Stimulated activated CD4-positive, alpha-beta T cell treated with anti-CD3 and anti-CD28 coated beads, Interleukin-1b, Interleukin-23, amount 100 ng/mL, for 1 hour (primary cell): ENCODE measurements at places on chromosomes 7 and 10.

DNA sequence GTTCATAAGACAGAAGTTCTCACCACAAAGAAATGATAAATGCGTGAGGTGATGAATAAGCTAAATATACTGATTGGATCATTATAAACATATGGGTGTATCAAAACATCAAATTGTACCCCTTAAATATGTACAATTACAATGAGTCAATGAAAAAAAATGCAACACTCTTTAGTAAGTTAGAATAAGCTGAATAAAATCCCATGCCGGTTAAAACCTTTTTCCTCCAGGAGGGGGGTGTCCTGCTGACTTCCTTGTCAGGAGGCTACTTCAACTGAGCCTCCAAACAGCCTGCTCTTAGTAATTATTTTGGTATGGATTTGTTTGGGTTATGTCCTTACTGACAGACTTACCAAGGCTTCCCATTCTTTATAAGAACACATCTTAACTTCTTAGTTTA, 649.1 kb downstream of the INHBA start:
- DNase-seq, result no peak

- DNase-seq, result no peak
Observed at GRCh38 chr7:34341326-34341725, 316.7 kb upstream of the NPSR1 start.

DNA sequence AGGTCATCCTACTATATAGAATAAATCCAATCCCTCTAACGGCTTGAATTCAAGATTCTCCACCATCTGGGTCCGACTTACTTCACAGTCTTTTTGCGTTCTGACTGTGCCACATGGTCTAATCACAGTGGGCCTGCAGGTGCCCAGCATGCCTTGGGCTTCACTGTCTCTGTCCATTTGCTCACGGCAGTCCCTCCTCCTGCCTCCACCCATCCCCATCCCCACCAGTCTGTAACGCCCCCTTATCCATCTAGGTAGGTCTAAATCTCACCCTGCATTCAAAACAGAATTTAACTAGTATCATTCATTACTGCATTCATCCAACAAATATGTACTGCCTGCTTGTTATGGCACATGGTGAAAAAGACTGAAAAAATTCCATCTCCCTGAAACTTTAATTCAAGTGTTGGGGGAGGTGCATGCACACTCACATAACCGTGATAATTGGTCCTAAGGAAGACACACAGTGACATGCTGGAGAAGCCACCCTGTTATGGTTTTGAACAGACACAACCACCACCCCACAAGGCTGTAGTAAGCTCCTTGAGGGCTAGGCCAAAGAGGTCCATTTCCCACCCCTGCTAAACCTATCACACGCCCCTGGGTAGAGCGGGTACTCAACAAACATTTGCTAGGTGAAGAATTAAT, 24.2 kb downstream of the SORBS1 start:
- no peak for DNase-seq

GRCh38 chr10:80453056-80453841, 861 bp upstream of the TSPAN14 start:
- DNase-seq, result no peak

- no peak for DNase-seq
Observed at GRCh38 chr7:1287752-1288201, 55.1 kb downstream of the UNCX start.

GRCh38 chr10:79336276-79336675, 11.0 kb upstream of the PPIF start:
- DNase-seq, result no peak

DNA sequence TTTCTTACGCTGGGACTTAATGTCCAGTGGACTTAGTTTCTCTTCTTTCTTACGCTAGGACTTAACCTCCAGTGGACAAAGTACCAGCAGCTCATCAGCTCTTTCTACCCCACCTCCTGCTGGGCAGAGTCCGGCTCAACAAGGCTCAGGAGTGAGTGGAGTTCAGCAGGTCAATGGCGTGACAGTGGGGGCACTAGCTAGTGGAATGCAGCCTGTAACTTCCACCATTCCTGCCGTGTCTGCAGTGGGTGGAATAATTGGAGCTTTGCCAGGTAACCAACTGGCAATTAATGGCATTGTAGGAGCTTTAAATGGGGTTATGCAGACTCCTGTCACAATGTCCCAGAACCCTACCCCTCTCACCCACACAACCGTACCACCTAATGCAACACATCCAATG, 199.7 kb downstream of the MLLT10 start:
- no peak for DNase-seq

- DNase-seq, result no peak
Observed at GRCh38 chr7:1938788-1939433, 268.8 kb downstream of the ELFN1 start.
